Glutamatergic neuron (in vitro differentiated cells): ENCODE measurements at places on chromosomes 5 and 9. TPM values are rescaled to one million over a fixed set of nuclear protein-coding genes. Genes with fewer than 3 reads are reported as not detected.

DNA sequence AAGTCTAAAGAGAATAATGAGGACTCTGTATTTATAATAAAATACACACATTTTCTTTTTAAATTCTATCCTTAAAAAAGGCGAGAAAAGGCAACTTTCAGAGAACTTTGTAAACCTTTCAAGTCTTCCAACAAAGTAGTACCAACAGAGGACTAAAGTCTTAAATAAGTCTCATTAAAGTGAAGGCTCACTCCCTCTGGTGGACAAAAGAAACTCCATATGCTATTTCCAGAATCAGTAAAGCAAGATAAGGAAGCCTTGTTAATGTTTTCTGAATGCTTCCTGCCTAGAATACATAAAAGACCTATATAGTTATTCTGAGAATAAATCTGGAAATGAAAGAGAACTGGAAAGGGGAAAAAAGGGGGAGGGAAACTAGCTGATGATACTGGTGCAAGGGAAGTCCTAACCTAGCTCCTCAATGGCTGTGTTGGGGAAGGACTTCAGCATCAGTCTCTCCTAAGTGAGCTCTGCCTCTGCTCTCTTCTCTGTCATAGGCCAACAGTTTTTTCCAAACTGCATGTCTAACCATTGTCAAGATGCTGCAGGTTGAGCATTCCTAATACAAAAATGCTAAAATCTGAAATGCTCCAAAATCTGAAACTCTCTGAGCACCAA lies 7.2 kb downstream of the HMGCS1 start:
- DNase-seq = no peak

The BTNL8 gene
- total RNA-seq = not detected

DNA sequence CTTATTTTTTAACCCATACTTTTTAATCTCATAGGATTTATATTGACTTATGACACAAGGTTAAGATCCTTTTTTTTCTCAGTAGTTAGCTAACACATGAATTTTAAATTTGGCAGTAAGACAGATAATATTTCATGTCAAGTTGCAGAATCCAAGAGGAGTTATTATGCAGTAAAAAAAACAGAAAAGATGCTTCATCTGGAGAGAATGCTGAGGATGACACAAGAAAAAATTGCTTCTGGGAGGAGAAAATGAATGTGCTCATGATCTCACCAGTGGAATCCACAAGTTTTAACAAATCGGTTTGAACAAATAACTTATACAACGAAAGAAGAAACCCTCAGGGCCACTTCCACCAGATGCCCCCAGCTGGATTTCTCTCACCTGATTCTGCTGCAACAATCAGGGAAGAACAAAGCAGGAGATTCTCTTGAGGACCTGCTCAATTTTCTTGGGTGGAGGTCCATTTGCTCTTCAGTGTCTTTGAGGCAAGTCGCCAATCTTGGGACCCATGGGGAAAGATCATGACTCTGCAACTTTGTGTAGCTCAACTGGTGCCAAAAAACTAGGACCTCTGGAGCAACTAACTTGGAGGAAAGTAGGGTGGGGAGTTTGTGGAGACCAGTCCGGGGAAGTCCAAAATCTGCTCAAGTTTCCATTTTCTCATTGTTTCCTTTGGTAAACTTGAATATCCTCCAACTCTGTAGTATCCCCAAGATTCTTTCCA lies 50.5 kb upstream of the TNFSF15 start:
- no peak for DNase-seq

DNA sequence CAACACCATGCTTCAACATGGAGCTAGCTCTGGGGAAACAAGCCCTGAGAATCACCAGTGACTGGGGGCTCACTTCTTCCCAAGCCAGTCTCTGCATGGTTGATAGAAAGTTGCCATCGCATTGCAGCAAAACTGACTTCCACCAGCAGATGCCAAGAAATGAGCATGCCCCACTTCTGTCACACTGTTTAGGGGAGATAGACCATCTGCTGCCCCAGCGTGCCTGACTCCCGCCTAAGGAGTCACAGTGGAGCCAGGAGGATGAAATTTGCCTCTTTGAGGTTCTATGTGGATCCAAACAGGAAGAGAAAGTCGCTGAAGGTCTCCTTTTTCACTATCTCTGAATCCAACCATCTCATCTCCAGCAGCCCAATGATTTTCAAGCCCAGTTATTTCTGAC lies 116.7 kb upstream of the SLIT3 start:
- DNase-seq = no peak

GRCh38 chr5:119319890-119320289 lies 35.9 kb upstream of the TNFAIP8 start:
- no peak for DNase-seq

GRCh38 chr9:137412431-137412830 lies 10.5 kb downstream of the EXD3 start:
- DNase-seq = no peak

GRCh38 chr5:27944471-27944870 lies 906.1 kb upstream of the CDH9 start:
- no peak for DNase-seq

GRCh38 chr9:134692573-134692860 lies 50.9 kb downstream of the COL5A1 start:
- no peak for DNase-seq

DNA sequence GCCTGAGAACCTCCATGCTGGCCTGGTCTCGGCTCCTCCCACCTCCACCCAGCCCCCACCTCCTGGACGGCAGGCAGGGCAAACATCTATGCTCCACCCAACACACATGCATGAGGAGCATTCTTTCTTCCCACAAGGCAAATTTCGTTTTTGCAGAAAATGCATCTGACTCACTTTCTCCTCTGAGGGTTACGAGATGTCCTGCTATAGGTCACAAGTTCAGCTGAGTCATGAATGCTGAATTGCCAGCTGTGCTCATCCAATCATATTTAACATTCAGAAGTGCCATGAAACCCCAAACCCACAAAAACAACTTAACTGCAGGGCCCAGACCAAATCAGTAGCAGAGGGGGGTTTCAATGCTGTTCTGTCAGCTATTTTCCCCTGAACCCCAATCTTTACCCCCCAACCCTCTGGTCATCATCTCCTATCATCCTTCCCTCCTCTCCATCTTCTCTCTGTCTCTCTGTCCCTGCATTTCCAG lies 39.0 kb upstream of the OSMR start:
- no peak for DNase-seq

The OR1J2 gene
- total RNA-seq = not detected

GRCh38 chr5:143225511-143225910 lies 178.0 kb downstream of the NR3C1 start:
- DNase-seq = no peak

- DNase-seq = peak; percentile 29
Observed at GRCh38 chr5:57037355-57037754, 85.4 kb upstream of the MIER3 start.

DNA sequence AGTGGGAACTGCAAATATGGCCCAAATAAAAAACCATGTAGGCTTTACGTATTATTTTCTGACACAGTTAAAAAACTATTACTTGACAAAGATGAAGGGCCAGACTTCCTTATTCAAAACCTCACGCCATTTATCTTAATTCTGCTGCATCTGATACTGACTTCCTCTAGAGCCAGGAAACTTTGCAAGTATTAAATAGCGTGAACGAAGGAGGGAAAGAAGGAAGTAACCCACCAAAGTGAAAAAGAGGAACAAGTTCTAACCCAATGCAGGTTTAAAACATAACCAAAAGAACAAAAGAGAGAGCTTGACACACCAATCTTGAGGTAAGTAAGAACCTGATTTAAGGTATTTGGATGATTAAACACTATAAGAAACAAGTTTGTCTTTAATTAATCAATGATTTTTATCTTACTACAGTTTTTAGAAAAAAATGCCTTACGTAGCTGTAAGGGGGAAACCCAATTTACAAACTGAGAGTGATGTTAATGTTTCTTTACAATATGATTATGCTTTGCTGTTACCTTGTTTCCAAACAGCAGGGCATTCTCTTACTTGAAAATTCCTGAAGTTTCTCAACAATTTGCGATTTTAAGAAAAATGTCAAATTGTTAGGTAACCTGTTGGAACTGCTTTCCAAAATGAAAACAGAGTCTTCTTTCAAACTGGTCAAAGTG lies at the start of gene GAPT:
Gene GAPT, plus strand, starts transcription at position 220 of the 677 bp plus-strand sequence. CDS start 3,102 bp downstream, outside the sequence.
- DNase-seq = no peak

The ZBTB6 gene
- total RNA-seq = 10.2 TPM

The TEX48 gene
- not detected for total RNA-seq

The HSD17B3 gene
- total RNA-seq = 2.2 TPM

GRCh38 chr5:98401656-98402055 lies 371.8 kb upstream of the RGMB start:
- no peak for DNase-seq

The PCDHGB5 gene
- total RNA-seq = 9.3 TPM

DNA sequence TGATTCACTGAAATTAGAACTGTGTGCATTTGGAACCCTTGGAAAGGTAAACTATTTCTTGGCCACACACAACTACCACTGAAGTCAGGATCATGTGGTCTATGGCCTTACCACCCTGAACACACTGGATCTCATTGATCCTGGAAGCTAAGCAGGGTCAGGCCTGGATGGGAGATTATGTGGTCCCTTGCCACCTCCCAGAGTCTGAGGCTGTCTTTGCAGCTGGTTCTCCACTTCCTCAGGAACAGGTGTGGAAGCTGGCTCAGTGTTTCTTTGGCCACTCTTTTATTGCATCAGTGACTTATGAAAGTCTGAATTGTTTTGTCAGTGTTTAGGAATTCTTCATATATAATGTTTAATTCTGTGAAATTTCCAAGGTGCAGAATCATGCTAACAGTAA lies 89.2 kb downstream of the TEK start:
- DNase-seq = no peak

The OCLN gene
- 4.3 TPM for total RNA-seq

The GRPEL2 gene
- total RNA-seq = 34.7 TPM

GRCh38 chr5:177094224-177095087 lies 7.7 kb downstream of the FGFR4 start:
- peak; percentile 65 for DNase-seq

GRCh38 chr5:181222630-181223057 lies 437 bp upstream of the TRIM41 start:
- DNase-seq = no peak

DNA sequence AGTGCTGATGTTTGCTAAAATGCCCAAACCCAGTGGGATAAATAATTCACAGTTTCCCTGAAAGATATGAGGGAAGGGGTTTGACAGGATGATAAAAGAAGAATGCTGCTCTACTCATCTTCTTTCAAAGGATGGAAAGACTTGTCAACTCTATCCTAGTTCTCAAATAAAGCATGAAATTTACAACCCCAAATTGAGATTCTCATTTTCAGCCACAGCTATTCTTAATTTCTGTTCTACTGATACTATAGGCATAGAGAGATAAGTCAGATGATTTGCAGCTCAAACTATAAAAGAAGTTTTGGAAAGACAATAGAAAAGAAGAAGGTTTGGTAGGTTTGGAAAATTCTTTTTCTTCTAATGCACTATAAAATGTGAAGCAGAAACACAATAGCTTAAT lies 542.6 kb downstream of the CSNK1G3 start:
- no peak for DNase-seq

The NR6A1 gene
- total RNA-seq = 51.0 TPM

DNA sequence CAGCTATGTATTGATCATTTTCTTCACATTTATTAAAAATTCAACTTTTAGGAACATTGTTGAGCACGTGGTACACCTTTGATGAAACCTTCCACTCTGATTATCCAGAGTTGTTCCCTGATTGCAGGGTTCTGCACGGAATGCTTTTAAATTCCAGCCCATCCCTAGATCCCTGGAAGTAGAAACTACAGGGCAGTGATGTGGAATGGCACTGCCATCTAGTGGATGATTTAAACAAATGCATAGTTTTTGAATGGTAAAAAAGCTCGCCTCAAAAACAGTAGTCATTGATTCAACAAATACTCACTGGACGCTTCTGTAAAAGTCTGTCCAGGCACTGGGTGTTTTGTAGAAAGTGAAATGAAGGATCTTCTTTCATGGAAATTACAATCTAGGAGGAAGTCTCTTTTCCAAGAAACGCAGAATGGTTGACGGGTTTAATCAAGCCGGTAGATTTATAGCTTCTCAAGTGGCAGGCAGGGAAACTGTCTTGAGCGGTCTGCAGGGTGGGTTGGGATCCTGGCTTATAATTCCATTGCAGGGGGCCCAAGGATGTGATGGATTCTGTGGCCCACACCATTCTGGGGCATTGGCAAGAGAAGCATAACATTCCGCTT lies 118.4 kb downstream of the ARHGAP26 start:
- DNase-seq = no peak

DNA sequence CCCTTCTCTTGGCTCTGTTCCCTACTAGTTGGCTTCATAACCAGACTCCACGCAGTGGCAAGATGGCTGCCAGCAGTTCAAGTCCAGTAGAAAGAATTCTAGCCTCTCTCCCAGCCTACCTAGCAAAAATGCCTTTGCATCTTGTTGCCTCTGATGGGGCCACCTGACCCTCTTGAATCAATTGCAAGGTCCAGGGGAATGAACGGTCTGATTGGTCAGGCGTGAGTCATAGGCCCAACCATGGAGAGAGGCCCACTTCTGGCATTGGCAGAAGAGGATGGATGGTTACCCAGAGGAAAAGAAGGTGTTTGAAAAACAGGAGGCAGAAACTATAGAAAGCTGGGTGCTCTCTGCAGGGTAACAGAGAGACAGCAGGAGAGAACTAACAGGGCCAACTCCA lies 622.6 kb downstream of the CCDC171 start:
- DNase-seq = no peak

The PTGS1 gene
- total RNA-seq = 0.39 TPM

- DNase-seq = no peak
Observed at GRCh38 chr5:156328766-156329165, 1.8 kb downstream of the SGCD start.

The RGS7BP gene
- 0.27 TPM for total RNA-seq

The AKNA gene
- total RNA-seq = 32.6 TPM

The GMCL2 gene
- total RNA-seq = not detected

The PCA3 gene
- total RNA-seq = not detected

DNA sequence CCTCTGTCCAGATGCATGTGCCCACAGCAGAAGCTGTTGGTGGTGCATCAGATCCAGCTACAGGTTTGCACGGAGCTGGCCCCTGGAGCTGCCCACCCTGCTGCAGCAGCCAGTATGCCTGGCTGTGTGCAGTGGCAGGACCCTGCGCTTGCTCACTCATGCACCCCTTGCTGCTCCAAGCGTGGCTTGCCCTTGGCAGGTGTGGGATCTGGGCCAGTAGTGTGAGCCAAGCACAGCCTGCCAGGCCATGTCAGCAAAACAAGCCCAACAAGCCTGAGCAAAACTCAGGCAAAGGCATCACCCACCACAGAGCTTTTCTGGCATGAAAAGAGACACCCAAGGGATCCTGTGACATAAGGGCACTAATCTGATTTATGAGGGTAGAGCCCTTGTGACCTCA lies 18.3 kb upstream of the ECPAS start:
- no peak for DNase-seq

GRCh38 chr9:34457266-34458012 lies 931 bp downstream of the FAM219A start:
- peak; percentile 84 for DNase-seq

GRCh38 chr9:28750136-28750535 lies 1176.9 kb upstream of the C9orf72 start:
- no peak for DNase-seq

DNA sequence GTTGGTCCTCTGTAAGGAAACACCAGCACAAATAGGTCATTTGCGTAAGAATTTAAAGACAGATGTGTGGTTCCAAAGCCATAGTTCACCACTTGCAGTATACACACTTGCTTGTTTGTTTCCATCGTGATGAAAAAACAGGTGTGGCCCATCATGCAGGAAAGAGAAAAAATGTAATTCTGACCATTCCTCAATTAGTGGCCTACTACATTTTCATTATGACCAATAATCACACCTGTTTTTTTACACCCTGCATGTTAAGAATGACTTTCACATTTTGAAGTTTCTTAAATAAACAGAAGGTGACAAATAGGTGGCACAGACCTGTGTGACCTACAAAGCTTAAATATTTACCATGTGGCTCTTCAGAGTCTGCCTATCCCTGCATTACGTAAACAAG lies 2.2 kb upstream of the ICE1 start:
- no peak for DNase-seq

- no peak for DNase-seq
Observed at GRCh38 chr5:123215929-123216702, 127.1 kb downstream of the PRDM6 start.

The BRD8 gene
- 62.3 TPM for total RNA-seq
